ENCODE measurements at places on chromosomes 16 and 17. TPM values are rescaled to one million over a fixed set of nuclear protein-coding genes. Genes with fewer than 3 reads are reported as not detected.

- peaks cover 15% of the 10 kb centered on the region for H3K4me1 ChIP-seq
- H3K27me3 ChIP-seq = no peaks in the 10 kb centered on the region
- H3K27ac ChIP-seq = no peak overlapping the region
- no peaks in the 10 kb centered on the region for H3K36me3 ChIP-seq
- DNase-seq = no peak
- H3K4me3 ChIP-seq = no peak overlapping the region
Observed at GRCh38 chr16:82658796-82659195, 32.0 kb downstream of the CDH13 start.

- H3K4me3 ChIP-seq = no peak overlapping the region
- H3K36me3 ChIP-seq = no peaks in the 10 kb centered on the region
- no peaks in the 10 kb centered on the region for H3K27me3 ChIP-seq
- no peak for DNase-seq
Observed at GRCh38 chr16:68772030-68772681, 35.1 kb downstream of the CDH1 start.

DNA sequence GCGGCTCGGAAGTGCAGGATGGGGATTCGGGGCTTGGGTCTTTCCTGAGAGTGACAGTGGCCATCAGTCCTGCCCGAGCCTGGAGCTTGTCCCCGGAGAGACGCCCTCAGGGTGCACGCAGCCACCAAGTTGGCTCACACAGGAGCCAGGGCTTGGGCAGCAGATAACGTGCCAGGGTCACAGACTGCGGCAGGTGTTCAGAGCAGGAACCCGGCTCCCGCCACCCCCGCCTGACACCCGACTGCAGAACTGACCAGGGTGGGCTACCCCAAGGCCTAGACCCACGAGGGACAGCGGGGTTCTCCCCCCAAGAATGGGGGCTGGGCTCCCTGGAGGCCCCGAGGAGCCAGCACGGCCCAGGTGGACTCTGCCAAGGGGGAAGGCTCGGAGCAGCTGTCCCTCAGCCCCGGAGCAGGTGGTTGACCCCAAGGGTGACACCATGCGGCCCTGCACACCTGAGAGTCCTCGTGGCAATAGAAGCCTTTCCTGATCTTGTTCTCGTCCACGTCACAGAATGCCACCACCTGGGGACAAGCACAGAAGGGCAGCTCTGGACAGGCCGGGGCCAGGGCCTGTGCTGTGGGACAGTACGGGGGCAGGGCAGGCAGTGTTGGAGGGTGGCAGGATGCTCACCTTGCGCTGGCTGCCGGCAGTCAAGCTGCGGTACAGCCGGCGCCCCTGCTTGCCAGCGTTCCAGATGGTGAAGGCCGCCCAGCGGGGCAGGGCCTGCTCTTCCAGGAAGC lies 117.1 kb upstream of the ZNF750 start:
- no peaks in the 10 kb centered on the region for H3K36me3 ChIP-seq
- H3K27me3 ChIP-seq = no peaks in the 10 kb centered on the region
- H3K4me1 ChIP-seq = no peaks in the 10 kb centered on the region
- H3K27ac ChIP-seq = no peak overlapping the region
- no peak overlapping the region for H3K4me3 ChIP-seq
- no peak for DNase-seq

DNA sequence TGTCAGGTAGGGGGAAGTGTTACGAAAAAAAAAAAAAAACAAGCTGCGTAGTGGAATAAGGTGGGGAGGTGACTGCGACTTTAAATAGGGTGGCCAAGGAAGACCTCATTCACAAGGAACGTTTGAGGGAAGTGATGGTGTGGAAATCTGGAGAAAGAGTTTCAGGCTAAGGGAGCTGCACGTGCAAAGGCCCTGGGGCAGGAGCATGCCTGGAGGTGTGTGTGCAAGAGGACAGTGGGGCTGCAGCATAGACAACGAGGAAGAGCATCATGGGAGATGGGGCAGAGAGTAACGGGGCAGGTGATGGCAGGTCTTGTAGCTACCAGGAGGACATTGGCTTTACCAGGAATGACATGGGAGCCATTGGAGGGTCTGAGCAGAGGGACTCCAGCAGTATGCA lies 12.0 kb downstream of the GSG1L start:
- H3K4me1 ChIP-seq = no peaks in the 10 kb centered on the region
- H3K4me3 ChIP-seq = no peak overlapping the region
- no peaks in the 10 kb centered on the region for H3K36me3 ChIP-seq
- no peak overlapping the region for H3K27ac ChIP-seq
- no peaks in the 10 kb centered on the region for H3K27me3 ChIP-seq

DNA sequence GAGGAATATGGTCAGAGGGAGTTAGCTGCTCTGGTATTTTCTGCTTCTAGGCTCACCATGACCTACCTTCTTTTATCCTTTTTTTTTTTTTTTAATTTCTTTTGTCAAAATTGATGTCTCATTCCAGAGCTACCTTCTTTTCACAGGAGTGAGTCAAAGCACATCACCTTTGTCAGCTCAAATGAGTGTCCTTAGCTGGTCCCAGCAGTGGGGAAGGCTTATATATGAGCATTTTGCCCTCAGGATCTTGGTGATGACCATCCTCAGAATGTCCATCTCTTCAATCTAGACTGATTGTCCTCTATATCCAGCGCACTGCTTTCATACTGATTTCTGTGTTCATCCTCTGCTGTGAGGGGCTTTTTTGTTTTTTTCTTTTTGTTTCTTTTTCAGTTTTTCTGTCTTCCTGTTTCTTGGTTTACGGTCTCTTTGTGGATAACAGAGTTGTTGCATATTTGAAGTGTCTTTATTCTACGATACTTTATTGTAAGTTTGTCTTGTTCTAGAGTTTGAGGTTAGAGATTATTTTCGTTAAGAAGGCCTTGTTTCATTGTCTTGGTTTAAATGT lies 24.9 kb downstream of the CBFB start:
- peaks cover 11% of the 10 kb centered on the region for H3K36me3 ChIP-seq
- H3K4me3 ChIP-seq = no peak overlapping the region
- no peaks in the 10 kb centered on the region for H3K4me1 ChIP-seq
- no peaks in the 10 kb centered on the region for H3K27me3 ChIP-seq

GRCh38 chr16:11160676-11161115 lies 95.3 kb downstream of the SOCS1 start:
- no peak overlapping the region for H3K4me3 ChIP-seq
- no peak overlapping the region for H3K27ac ChIP-seq
- no peak for DNase-seq
- H3K36me3 ChIP-seq = no peaks in the 10 kb centered on the region
- no peaks in the 10 kb centered on the region for H3K4me1 ChIP-seq

DNA sequence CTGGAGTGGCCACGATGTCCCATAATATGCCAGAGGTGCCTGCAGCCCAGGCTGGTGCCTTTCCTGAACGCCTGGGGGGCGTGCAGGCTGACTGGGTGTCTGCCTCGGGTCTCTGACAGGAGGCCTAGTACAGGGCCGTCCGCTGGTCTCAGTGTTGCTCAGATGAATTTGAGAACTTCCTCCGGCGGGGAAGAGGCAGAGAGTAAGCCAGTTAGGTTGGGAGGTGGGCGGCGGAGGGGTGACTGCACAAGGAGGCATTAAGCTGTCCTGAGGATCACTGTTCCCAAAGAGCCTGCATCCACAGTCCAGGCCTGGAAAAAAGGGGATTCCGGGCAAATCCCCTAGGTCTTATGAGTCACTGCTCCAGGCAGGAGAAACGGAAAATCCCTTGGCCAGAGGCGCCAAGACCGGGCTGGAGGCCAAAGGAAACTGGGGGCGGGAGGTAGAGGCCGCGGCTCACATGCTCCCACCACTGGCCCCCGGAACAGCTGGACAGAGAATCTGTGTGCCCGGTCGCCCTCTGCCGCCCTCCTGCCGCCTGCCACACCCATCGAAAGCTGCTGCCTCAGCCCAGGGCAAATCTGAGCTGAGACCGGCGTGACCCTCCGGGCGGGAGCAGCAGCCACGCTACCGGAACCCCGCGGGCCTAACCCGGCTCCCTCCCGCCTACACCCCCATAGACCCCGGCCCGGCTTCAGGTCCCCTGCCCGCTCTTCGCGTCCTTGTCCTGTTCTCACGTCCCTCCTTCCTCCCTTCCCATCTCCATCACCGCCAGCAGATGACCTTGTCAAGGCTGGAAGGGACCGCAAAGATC lies 1.2 kb downstream of the TRIM47 start:
- H3K36me3 ChIP-seq = no peaks in the 10 kb centered on the region
- H3K27me3 ChIP-seq = no peaks in the 10 kb centered on the region
- peak overlapping the region; percentile 84 for H3K4me3 ChIP-seq
- peak overlapping the region; percentile 82 for H3K27ac ChIP-seq

- H3K27me3 ChIP-seq = no peaks in the 10 kb centered on the region
- H3K27ac ChIP-seq = peak overlapping the region; percentile 82
Observed at GRCh38 chr16:84087466-84088151, 29.1 kb downstream of the MBTPS1 start.

- no peaks in the 10 kb centered on the region for H3K36me3 ChIP-seq
- no peak overlapping the region for H3K4me3 ChIP-seq
- no peak for DNase-seq
- no peak overlapping the region for H3K27ac ChIP-seq
Observed at GRCh38 chr16:15913046-15913698, 24.8 kb upstream of the CEP20 start.

Gene TP53TG3D
- not detected for total RNA-seq

Gene OTOP2
- total RNA-seq = not detected

Gene C16orf96
- not detected for total RNA-seq

All from Karpas-422 (cell line).